Stimulated activated naive CD4-positive, alpha-beta T cell treated with Interleukin-2 at 50 U/mL for 16 hours (primary cell): ENCODE measurements at places on chromosomes 2 and 18.
A peak's percentile ranks its signal among the peaks of the same experiment; 100 is the strongest.

DNA sequence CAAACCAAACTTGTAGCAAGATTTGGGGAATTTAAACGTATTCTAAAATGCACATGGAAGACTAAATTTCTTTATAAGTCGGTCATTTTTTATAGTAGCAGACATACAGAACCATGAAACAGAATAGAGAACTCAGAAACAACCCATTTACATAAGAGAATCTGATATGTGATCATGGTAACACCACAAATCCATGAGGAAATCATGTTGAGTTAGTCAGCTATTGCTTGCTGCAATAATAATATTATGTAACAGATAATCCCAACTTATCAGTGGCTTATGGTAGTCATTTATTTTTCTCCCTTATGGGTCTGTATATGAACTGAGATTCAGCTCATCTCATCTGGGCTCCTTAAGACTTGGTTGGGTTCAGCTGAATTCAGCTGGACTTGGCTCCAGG lies 103.4 kb upstream of the SERTAD2 start:
- no peak for DNase-seq

- DNase-seq: no peak
Measured at GRCh38 chr2:186693446-186693832, 421 bp upstream of the FAM171B start.

DNA sequence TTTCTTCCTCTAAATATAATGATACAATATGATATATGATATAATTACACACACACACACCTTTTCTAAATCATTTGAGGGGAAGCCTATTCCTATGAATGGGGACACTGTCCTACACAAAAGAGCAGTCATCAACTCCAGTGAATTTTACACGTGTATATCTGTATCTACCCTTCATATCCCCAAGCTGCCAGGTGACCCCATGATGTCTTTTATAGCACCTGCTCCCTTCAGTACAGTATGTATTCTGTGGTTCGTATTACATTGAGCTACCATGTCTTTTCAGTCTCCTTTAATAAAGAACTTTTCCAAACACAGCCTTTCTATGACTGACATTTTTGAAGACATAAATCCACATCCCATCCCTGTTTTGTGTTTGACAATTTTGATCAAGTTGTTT lies 19.0 kb downstream of the TBC1D8 start:
- no peak for DNase-seq

DNA sequence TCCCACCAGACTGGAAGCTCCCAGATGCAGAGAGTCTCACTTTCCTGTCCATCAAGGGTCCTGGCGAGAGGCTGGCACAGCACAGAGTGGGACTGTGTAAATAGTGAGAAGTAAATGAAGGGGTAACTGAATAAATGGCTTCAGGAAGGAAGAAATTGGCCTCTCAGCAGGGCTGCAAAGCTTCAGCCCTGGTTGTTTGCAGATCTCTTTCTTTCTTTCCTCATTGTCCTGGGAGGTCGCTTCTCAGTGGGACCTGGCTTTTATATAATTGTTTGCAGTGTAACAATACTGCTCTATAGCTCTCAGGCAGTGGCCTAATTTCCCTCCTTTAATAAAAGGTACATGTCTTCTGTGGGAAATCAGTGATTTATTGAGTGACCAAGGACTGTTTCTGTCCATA lies 74.9 kb upstream of the GPR45 start:
- no peak for DNase-seq

- peak; percentile 46 for DNase-seq
Measured at GRCh38 chr2:240567872-240568677, at the start of gene RNPEPL1. Gene RNPEPL1 (plus strand): TSS chr2:240568484. CDS start chr2:240568587, 103 bp downstream.
